Right lobe of liver (tissue), 6 donors: ENCODE measurements at places on chromosomes 5 and 9. TPM values are rescaled to one million over a fixed set of nuclear protein-coding genes. Genes with fewer than 3 reads are reported as not detected.

The FGD3 gene
- total RNA-seq = 3.1 TPM

The CCDC183 gene
- total RNA-seq = 1.0 TPM

The CARTPT gene
- total RNA-seq = not detected

The IL4 gene
- not detected for total RNA-seq
